Hepatic stellate cell (primary cell): ENCODE measurements at places on chromosomes 6 and 20.

GRCh38 chr20:17771206-17772004 lies 71.6 kb downstream of the BANF2 start:
- no peak for DNase-seq

DNA sequence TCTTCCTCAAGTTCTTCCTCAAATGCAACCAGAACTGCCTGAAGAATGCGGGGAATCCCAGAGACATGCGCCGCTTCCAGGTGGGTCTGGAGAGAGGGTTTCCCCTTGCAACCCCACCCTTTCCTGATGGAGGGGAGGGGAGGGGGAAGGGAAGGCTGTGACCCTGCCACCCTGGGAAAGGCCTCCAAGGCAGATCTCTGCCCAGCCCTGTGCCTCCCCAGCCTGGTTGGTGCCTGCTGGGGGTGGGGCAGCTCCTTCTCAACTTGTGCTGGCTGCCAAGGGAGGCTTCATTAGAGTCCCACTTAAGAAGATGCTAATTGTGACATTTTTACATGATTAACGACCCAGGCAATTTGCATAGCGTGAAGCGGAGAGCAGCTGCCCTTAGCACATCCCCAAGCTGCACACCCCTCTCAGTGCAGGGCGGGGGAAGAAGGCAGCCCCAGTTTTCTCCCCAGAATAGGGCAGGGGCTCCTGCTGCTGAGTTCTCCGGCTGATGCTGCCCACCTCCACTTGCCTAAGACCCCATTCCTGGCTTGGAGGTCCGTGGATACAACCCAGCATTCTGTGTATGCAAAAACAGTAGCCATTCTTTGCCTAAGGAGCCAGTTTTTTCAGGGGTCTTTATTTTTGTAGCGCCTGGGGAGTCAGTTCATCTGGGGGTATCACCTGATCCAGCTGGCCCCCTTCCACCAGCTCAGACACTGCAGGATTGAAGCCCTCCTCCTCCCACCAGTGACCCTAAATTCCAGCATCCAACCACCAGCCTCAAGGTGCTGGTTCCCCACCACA lies 51.7 kb downstream of the CPXM1 start:
- no peak for DNase-seq

- peak; percentile 60 for DNase-seq
These were observed 7.0 kb downstream of the UBD start for GRCh38 chr6:29552512-29553051.

GRCh38 chr6:64238071-64238470 lies 602.5 kb downstream of the PHF3 start:
- DNase-seq = no peak

GRCh38 chr6:161095916-161096315 lies 104.3 kb downstream of the MAP3K4 start:
- no peak for DNase-seq

GRCh38 chr6:105120570-105120969 lies 59.2 kb downstream of the POPDC3 start:
- no peak for DNase-seq

- DNase-seq = no peak
These were observed 99.8 kb downstream of the DACT2 start for GRCh38 chr6:168219804-168220203.

- no peak for DNase-seq
These were observed 6.7 kb downstream of the ZFAND3 start for GRCh38 chr6:37826188-37826587.

DNA sequence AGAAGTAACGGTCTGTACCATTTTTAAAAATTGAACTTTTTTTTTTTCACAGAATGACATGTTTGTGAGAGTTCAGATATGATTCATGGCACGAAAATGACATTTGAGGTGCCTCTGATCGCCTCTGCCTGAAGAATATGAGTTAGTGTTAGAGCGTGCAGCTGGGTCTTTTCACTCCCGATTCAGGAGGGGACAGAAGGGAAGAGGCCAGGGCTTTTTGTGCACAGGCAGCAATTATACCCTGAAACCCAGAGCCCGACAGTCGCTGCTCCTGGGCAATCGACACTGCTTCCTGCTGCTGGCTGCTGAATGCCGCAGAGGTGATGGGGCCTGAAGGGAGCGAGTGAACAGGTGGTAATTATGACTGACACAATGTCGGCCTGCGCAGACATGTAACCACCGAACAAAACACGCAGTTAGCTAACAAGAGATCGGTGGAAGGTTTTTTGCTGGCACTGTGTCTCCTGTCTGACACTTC lies 652.0 kb upstream of the NOX3 start:
- DNase-seq = no peak

- DNase-seq = no peak
These were observed 1.2 kb downstream of the ESF1 start for GRCh38 chr20:13783528-13783927.

DNA sequence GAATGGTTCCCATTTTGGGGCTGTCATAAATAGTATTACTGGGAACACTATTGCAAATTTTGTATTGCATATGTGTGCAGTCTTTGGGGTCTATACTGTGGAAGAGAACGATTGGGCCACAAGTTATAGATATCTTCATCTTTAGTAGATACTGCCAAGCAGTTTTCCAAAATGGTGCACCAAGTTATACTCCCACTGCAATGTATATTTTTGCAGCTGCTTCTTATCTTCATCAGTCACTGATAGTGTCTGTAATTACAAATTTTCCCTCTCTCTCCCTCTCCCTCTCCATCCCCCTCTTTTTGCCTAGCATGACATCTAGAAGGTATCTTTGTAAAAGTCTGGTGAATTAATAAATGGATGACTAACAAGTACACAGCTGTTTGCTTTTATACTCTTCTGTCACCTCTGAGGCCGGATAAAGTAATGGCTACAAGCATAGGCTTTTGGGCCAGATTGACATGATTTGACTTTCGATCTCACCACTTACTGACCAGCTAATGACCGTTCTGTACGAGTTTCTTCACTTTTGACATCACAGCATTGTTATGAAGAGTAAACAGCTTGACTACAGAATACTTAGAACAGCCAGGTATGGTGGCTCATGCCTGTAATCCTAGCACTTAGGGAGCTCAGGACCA lies 113.3 kb upstream of the SLC2A12 start:
- no peak for DNase-seq

GRCh38 chr6:149820506-149820905 lies 43.7 kb downstream of the LRP11 start:
- no peak for DNase-seq

DNA sequence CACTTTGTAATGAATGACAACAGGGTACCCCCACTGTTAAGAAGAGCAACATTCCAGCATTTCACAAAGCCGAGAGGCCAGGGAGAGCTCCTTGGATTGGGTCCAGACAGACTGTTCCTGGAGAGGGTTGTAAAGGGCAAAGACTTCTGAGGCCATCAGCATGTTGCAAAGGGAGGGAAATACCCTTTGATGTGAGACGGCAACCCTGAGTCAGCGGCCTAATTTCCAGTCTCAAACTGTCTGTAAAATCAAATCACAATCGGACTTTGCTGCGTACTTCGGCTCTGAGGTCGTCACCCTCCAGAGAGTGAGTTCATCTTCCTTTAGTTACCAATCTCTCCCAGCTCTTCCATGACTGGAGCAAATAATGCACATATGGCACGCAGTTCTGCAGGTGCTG lies 101.0 kb upstream of the DTNBP1 start:
- no peak for DNase-seq

DNA sequence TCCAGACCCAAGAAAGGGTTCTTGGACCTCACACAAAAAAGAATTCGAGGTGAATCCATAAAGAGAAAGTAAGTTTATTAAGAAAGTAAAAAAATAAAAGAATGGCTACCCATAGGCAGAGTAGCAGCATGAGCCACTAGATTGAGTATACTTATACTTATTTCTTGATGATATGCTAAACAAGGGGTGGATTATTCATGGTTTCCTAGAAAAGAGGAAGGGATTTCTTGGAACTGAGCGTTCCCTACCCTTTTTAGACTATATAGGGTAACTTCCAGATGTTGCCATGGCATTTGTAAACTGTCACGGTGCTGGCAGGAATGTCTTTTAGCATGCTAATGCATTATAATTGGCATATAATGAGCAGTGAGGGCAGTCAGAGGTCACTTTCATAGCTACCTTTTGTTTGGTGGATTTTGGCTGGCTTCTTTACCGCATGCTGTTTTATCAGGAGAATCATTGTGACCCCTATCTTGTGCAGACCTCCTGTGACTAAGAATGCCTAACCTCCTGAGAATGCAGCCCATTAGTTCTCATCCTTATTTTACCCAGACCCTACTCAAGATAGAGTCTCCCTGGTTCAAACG lies 44.3 kb downstream of the TENT5A start:
- DNase-seq = no peak

DNA sequence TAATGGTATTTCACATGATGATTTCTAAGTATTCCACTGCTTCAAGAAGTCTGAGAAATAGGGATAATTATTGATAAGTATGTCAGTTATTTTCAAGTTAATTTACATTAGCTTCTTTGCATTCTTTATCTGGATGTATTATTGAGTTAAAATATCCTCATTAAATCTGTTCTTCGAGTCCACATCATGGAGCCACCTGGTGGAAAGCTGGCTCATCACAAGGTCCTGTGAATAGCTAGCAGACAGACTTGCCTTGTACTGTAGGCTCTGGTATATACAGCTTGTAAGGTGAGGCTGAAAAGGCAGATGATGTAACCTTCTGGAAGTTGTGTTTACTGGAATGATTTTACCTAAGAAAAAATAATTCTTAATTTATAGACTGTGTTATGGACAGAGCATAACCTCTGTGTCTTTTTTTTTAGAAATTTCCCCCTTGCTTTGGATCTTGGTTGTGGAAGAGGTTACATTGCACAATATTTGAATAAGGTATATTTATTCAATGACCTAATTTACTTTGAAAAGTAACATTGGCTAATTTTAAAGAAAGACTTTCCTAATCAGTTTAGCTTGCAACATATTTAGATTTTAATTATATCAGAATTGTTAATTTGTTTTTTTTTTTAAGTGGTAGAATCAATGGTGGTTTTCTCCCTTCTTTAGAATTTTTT lies 3.5 kb downstream of the NDUFAF5 start:
- DNase-seq = peak; percentile 46

DNA sequence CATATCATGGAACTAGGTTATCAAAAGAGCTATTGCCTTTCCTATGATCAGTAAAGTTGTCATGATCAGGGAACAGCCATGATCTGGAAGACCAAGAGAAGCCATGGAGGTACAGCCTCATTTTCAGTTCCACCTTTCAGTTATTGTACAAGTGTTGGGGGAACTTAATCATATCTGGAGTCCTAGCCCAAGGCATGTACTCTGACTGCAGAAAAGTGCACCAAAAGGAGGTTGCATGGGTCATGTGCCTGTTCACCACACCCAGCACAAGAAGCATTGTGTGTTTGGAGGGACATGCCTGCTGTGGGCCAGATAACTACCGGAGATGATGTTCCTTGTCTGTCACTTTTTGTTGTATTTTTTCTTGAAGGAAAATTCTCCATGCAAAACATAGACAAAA lies 185.8 kb upstream of the MAN1A1 start:
- no peak for DNase-seq

GRCh38 chr20:35947489-35947888 lies 6.8 kb downstream of the SCAND1 start:
- no peak for DNase-seq

GRCh38 chr6:68876792-68877493 lies 241.9 kb downstream of the ADGRB3 start:
- peak; percentile 4 for DNase-seq

GRCh38 chr20:46350986-46351267 lies 42.6 kb upstream of the CDH22 start:
- no peak for DNase-seq

DNA sequence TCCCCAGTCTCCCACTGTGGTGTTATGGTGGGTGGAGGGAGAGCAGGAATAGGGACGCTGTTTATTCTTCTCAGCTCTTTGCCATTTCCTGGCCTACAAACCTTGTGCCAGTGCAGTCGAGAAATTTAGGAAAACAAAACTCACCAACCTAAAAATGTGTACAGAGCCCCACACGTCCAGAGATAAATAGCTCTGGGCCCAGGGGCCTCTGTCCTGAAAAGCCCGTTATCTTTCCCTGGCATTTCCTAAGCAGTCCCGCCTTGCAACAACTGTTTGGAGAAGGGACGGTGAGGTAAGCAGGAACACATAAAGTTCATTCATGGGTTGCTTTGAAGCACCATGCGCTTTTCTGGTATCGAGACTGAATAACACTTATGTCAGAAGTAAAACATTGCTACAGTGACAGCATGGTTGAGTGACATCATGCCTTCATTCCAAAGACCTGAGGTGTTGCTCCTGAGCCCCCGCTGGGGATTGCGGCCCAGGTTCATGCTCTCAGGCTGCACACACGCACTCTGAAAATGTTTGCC lies 80.1 kb upstream of the NXT1 start:
- DNase-seq = peak; percentile 40
